H9 (cell line): ENCODE measurements at places on chromosomes 7 and 10. TPM values are rescaled to one million over a fixed set of nuclear protein-coding genes. Genes with fewer than 3 reads are reported as not detected.

Gene CALML5
- not detected in 2 replicates for total RNA-seq

Gene SH2B2
- total RNA-seq: 9.4 and 10.4 TPM in 2 replicates

Gene DPP6
- 4.5 and 4.7 TPM in 2 replicates for total RNA-seq

Gene MMS19
- 102 and 104 TPM in 2 replicates for total RNA-seq

Gene PLXDC2
- total RNA-seq: 34.1 and 38.7 TPM in 2 replicates

Gene CALHM3
- total RNA-seq: not detected in 2 replicates

Gene RHOBTB1
- 2.5 and 2.9 TPM in 2 replicates for total RNA-seq

Gene FKBP9
- 11.1 and 17.7 TPM in 2 replicates for total RNA-seq

Gene ACHE
- 5.7 and 7.0 TPM in 2 replicates for total RNA-seq

Gene UBE2D1
- total RNA-seq: 26.8 and 27.7 TPM in 2 replicates

Gene SP8
- 3.5 TPM in 2 replicates for total RNA-seq

Gene VENTX
- 10.9 and 11.1 TPM in 2 replicates for total RNA-seq

Gene RELN
- total RNA-seq: 0.02 TPM in 1 of 2 replicates, not detected in the other

Gene LRRC4
- 10.4 and 14.3 TPM in 2 replicates for total RNA-seq

Gene NRP1
- 4.1 and 4.6 TPM in 2 replicates for total RNA-seq

Gene CHST15
- 6.8 and 8.7 TPM in 2 replicates for total RNA-seq

Gene DOCK1
- total RNA-seq: 51.5 and 57.0 TPM in 2 replicates

Gene ZNF37A
- 9.5 and 11.8 TPM in 2 replicates for total RNA-seq

Gene DRGX
- total RNA-seq: not detected in 2 replicates

Gene ELMO1
- total RNA-seq: 7.8 TPM in 2 replicates

Gene ZNF273
- 17.9 TPM in 2 replicates for total RNA-seq

Gene BLOC1S2
- 69.8 and 75.5 TPM in 2 replicates for total RNA-seq

Gene STEAP1B
- 3.2 and 4.0 TPM in 2 replicates for total RNA-seq

Gene INHBA
- 1.6 and 1.7 TPM in 2 replicates for total RNA-seq

Gene TLL2
- total RNA-seq: 1.4 and 1.8 TPM in 2 replicates

Gene TFR2
- total RNA-seq: 1.9 and 2.3 TPM in 2 replicates

Gene LMTK2
- 22.3 and 24.9 TPM in 2 replicates for total RNA-seq

Gene CUBN
- total RNA-seq: 0.26 and 0.37 TPM in 2 replicates

Gene NUPR2
- not detected in 2 replicates for total RNA-seq

Gene ADGRA1
- 0.11 and 0.13 TPM in 2 replicates for total RNA-seq
